ENCODE measurements at places on chromosomes 13 and 19.
A peak's percentile ranks its signal among the peaks of the same experiment; 100 is the strongest.

- no peak for DNase-seq
These were observed 114.8 kb downstream of the SUCLA2 start for GRCh38 chr13:47886314-47886713.

DNA sequence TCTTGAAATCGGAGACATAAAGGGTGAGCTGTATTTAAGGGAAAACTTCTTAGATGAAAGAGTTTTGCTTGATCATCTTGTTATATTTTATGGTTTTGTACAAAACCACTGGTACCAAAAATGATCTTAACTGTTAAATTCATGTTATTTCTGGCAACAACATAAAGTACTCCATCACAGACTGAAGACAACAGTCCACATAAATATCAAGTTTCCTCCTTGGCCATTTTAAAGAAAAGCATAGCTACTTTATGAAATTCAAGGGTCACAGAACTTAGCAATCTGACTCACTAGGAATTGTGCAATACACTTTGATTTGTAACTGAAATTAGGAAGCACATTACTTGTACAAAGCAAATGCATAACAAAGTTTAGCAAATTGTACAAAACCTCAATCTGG lies 66.3 kb downstream of the TBC1D4 start:
- DNase-seq, result no peak

- no peak for DNase-seq
These were observed 9.6 kb upstream of the SLITRK6 start for GRCh38 chr13:85808811-85809210.

GRCh38 chr13:73496711-73497110 lies 437.9 kb downstream of the KLF5 start:
- no peak for DNase-seq

DNA sequence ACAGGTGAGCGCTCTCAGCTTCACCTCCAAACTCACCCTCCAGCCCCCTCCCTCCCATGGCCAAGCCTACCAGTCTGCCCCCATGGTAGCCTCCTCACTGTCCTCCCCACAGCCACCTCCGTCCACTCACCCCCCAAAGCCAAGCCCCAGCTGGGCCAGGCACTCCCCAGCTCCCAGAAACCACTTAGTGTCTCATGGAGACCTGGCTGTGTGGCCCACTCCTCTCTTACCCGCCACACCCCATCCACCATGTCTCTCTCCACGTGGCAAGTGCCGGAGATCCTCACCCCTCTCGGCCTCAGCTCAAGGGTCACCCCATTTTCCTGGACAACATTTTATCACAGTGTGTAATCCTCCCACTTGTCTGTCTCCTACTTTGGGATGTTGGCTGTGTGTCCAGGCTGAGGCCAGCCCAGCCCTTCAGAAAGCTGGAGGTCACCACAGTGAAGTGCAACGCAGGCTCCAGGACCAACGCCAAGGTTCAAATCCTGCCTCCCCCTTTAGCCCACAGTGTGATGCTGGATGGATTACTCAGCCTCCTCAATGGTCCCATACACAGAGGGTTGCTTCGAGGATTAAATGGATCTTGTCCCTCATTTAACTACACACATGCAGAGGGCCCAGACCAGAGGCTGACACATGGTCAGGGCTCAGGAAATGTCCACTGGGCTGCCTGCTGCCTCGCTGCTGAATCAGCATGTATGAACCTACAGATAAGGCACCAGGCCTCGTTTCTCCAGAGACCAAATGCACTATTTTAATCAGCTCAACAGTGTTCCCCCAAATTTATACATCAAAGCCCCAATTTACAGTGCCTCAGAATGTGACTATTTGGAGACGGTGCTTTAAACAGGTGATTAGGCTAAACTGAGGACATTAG lies 71.3 kb downstream of the CEBPG start:
- no peak for DNase-seq

DNA sequence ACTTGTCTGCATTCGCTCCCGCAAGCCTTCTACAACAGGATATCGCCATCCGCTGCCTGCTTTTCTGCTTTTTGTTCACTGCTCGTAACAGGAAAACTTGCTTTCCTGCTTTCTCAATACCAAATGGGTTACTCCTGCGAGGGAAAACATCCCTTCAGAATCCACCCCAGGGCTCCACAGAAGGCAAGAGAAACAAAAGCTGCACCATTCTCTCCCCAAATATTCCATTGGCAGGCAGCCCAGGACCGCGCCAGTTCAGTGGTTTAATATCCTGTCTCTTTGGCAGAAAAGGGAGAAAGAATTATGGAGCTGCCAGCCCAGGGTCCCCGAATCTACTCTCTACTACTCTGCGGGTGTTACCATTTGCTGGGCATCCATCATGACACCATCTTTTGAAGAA lies 84.7 kb upstream of the DOCK9 start:
- peak; percentile 52 for DNase-seq

- no peak for DNase-seq
These were observed 904 bp upstream of the ALOX5AP start for GRCh38 chr13:30734439-30734838.

DNA sequence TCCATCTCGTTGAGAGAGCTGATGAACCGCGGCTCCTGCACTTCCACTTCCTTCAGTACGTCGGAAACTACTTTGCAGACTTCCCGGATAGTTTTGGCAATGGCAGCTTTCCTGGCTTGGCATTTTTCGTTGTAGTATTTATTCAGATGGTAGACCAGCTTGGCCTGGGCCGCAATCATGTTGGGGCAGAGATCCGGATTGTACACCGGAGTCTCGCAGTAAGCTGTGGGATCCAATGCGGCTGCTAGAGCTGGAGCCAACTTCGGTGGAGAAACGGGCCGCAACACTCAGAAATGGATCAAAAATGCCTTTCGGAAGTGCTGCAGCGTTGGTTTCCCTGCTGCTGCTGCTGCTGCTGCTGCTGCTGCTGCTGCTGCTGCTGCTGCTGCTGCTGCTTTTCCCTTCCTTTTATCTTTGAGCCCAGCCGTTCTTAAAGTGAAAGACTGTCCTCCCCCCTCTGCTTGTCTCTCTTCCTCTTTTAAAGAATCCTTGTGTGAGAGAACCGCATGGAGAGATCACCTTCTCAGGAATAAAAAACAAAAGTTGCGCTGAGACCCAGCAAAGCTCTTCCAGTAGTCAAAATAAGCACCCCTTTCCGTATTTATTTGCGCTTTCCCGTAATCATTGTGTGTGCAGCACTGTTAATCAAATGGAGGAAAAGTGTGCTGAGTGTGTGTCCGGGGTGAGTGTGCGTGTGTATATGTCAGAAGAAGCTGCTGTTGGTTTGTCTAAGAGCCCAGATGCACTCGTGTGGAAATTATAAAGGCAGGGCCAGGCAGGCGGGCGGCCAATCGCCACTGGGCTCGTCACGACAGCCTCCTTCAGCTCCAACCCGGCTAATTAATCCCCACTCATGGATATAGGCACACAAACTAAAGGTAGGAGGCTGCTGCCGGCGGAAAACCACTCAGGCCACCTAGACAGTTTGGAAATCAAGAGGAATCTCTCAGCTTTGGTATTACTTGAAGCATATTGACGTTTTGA lies at the start of gene MAB21L1:
TSS of gene MAB21L1 (minus strand) at position 730 of the 984 bp plus-strand sequence. CDS start at position 179, 551 bp downstream.
- DNase-seq, result no peak

- DNase-seq, result no peak
These were observed 9.5 kb upstream of the RFX1 start for GRCh38 chr19:14015524-14016035.
